Renal pelvis (tissue), 12 donors: ENCODE measurements at places on chromosomes 13 and 19.

GRCh38 chr13:40311356-40312101 is 354.9 kb downstream of the FOXO1 start:
- DNase-seq, result no peak

- no peak for DNase-seq
Observed at GRCh38 chr19:48784527-48784926, 26.3 kb downstream of the BCAT2 start.

DNA sequence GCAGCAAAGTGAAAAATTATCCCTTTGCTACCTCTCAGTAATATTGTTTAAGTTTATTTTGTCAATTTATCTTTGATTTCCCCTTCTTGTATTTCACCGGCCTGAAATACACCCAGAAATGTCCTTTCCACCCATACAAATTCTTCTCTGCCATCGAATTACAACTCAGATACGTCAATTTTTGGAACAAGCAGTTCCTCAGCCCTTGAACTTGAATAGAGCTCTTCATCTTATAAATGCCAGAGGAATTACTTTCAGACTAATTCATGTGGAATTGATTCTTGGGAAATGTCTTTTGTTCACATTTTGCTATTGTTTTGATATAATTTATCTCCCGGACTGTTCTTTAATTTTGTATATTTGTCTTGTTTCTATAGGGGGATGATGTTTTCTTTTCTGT is 1359.3 kb upstream of the MIR17HG start:
- no peak for DNase-seq

- DNase-seq, result peak; percentile 61
Observed at GRCh38 chr13:96984051-96984508, 10.2 kb downstream of the OXGR1 start.

DNA sequence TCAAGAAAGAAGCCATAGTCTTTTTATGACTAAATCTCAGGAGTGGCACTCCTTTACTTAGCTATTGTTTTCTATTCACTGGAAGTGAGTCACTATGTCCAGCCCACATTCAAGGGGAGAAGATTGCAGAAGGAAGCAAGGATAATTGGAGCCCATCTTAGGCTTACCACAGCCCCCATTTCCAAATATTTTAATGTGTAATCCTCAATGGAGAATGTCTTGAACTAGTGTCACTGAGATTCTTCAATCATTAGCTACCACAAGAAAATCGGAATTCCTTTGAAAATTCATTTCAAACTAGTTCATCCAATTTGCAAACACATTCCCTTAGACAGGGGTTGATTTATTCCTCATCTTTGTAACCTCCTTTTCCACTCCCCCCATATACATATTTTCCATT is 84.7 kb downstream of the DLEU7 start:
- no peak for DNase-seq

DNA sequence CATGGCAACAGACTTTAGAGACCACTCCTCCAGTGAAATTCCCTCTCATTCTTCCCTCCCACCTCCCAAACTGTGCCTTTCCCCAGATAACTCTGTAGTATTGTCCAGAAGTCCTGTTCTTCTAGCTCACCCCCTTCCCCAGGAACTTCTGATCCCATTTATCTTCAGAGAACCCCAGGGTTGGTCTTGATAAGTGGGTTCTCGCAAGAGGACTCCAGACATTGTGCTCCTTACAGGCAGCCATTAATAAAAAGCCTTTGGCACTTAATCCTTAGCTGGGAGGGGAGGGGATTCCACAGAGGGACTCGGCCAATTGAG is 1.9 kb downstream of the LTBP4 start:
- no peak for DNase-seq

DNA sequence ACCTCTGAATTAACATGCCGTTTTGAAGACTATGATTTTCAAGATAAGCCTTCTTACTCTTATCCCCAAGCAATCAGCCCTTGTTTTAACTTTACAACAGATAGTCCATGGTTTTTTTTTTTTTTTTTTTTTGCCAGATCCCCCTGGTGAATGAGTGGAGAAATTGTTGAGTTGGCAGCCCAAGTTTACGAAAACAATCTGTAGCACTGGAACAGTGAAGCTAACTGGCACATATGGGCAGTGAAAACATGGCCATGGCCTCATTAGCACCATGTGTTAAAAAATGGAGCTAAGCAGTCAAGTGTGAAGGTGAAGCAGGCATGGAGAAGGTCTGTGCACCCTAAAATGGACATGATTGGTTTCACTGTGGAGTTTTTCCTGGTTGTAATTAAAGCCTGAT is 812.1 kb upstream of the MIR17HG start:
- DNase-seq, result no peak

DNA sequence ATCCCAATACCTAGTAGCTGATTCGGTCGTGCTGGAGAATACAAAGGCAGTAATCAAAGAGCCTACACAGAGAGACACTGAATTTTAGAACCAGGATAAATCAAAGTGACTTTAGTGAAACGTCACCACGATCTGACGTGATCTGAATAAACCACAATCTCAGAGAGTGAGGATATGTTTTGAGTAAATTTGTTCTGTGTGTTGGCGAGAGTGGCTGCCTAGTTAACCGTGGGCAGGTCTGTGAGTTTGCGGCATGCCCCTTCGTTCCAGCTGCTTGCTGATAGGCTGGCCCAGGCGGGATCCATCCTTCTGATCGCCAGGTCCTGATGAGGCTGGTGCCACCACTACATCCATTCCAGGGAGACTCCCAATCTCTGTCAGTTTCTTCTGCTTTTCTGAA is 40.4 kb downstream of the LRCH1 start:
- DNase-seq, result no peak

DNA sequence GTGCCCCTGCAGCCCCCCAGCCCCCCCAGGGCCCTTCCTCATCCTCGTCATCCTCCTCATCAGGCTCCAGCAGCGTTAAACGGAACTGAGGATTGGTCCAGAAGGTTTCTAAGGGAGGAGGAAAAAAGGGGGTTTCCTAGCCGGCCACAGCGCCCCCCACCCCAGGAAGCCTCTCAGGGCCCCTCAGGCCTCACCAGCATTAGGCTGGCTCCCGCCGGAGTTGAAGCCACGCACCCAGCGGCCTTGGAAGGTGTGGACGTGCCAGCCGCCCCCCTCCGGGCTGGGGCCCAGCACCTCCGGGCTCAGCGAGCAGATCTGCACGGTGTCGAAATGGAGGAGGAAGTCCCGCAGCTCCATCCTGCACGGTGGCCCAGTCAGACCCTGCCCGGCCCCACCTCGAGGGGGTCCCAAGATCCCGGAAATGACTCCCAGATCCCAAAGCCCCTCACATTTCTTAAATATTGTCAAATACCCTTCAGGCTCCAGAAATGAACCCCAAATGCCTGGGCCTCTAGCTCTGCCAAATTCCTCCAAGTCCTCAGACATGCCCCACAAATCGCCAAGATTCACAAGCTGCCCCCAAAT is 6.9 kb downstream of the CAPN12 start:
- DNase-seq, result no peak

DNA sequence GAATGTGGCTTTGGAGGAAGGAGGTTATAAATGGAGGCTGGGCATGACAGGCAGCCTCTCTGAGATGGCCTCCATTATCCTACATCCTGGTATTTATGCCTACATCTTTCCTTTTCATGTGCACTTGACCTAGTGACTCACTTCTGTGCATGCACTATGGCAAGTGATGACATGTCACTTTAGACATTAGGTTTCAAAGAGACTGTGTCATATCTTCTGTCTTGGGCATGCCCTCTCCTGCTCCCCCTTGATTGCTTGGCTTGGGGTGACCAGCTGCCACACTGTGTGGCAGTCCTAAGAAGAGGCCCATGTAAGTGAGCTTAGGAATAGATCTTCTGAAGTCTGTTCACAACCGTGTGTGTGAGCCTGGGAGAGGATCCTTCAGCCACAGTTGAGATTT is 472.8 kb downstream of the FGF9 start:
- DNase-seq, result no peak

- peak; percentile 87 for DNase-seq
Observed at GRCh38 chr19:45455707-45456499, 11.9 kb upstream of the FOSB start.

- no peak for DNase-seq
Observed at GRCh38 chr13:37029617-37030016, 29.0 kb downstream of the EXOSC8 start.

DNA sequence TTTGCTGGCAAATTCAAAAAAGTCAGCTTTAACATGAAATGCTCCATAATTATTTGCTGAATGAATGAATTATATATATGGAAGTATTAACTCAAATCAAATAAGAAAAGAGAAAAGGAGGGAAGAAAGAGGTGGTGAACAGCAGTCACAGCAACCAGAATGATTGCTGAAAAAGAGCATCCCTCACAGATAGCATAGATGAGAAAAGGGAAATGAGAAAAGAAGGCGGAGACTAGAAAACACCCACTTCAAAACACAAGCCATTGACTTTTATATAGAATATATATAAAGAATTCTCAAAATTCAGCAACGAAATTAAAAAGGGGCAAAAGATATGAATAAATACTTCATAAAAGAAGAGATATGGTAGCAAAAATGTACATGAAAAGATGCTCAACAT is 75.2 kb downstream of the CAB39L start:
- no peak for DNase-seq

DNA sequence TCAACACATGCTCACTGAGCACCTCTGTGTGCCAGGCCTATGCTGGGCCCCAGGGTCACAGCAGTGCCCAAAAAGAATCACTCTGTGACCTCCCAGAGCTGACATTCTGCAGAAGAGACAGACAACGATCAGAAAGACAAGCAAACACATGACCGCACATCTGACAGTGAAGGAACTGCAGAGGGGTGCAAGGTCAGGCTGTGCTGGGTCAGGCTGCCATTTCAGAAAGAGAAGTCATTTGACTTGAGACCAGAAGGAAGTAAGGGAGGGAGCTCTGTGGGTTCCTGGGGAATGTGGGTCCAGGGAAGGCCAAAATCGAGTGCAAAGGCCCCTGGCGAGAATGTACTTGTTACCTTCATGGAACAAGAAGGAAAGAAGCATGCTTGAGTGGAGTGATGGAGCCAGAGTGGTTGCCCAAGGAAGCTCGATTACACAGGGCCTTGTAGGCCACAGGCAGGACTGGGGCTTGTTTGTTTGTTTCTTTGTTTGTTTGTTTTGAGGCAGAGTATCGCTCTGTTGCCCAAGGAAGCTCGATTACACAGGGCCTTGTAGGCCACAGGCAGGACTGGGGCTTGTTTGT is 11.4 kb upstream of the CD22 start:
- DNase-seq, result no peak

DNA sequence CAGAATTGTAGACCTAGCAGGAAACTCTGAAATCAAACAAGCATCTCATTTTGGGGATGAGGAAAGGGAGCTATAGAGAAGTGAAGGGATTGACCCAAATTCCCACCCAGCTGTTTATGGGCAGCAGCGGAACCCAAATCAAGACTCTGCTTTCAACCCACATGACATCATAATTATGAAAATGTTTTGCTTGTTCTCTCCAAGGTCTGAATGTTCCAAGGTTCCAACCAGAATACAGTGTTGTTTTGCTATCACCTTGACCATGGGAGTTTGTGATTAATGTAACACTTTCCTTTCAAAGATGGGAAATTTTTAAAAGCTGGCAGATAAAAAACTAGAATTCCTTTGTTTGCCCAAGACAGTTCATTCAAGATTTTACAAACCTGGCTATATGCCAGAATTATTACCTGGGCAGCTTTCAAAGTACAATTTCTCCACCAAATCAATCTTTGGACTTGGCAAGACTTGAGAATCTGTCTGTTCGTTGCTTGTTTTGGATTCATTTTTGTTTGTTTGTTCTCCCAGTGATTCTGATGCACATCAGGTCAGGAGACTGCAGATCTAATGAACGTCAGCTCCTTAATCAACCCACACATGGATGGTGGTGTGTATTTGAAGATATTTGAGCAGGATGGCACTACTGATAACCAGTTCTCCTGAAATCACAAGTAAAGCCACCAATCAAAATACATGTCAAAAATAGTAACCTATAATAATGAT is 322.7 kb downstream of the FOXO1 start:
- no peak for DNase-seq

DNA sequence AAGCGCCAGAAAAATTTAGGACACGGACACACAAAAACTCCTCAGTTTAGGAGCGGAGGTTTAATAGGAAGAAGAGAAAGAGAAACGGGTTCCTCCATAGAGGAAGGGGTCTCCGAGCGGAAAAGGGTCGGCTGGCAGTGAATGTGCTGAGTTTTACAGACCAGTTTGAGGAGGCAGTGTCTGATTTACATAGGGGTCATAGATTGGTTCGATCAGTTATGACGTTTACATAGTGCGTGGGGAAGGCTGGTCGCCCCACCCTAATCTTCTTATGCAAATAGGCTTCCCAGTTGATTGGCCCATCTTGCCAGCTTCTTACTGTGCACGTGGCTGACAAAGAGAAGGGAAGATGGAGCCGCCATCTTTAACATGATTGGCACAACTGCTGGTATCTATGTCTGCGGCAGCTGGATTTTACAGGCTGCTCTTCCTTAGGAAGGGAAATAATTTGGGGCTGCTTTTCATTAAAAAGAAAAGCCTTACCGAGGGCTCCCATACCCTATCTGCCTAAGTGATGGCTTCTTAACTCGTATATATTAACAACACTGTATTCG is 1.2 kb upstream of the ZNF225 start:
- peak; percentile 54 for DNase-seq

- DNase-seq, result no peak
Observed at GRCh38 chr13:114230117-114230516, 4.6 kb upstream of the CDC16 start.

DNA sequence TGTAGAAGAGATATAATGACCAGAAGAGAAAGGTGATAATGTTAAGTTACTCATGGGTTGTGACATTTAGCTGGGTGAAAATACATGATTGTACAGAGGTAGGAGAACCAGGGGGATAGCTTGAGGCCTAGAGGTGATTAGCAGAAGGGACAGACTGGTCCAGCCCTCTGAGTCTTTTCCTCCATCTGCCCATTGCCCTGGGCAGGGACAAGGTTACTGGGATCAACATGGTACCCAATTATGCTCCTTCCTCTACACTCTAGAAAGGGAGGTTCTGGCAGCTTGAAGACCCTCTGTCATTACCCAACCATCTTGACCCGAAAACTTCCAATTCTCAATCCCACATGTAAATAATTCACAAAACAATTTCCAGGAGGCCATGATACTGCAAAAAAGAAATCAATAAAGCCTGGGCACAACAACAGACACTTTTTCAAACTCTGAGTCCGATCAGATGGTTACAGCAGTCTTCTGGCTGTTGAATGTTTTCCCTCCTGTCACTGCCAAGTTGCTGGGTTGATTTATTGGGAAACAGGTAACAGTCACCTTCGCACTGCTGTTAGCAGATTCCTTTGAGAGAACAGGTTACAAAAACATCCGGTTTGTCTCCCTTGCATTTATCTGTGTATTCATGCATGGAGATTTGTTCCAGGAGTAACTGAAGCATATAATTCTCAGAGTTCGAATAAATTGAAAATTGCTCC is 239.1 kb upstream of the HTR2A start:
- no peak for DNase-seq

GRCh38 chr13:45036206-45036605 is 46.9 kb downstream of the GPALPP1 start:
- DNase-seq, result no peak

DNA sequence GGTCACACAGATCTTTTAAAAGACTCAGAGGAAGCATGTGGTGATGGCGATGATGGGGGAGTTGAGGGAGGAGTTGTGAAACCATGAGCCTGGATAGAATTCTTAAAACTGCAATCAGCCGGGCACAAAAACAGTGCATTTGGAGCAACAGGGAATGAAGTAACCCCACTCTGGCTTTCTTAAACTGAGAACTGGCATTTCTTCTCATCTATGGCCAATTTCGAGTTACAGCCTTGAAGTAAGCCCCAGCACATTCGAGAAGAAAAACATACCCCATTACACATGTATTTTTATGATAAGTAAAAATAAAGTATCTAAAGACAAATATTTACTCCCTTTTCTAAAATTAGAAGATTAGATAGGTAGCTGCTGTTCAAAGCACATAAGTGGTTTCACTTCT is 70.1 kb downstream of the DCLK1 start:
- no peak for DNase-seq

GRCh38 chr19:15123900-15124299 is 16.7 kb downstream of the SYDE1 start:
- DNase-seq, result no peak
